ENCODE measurements at places on chromosomes 1 and 21.

DNA sequence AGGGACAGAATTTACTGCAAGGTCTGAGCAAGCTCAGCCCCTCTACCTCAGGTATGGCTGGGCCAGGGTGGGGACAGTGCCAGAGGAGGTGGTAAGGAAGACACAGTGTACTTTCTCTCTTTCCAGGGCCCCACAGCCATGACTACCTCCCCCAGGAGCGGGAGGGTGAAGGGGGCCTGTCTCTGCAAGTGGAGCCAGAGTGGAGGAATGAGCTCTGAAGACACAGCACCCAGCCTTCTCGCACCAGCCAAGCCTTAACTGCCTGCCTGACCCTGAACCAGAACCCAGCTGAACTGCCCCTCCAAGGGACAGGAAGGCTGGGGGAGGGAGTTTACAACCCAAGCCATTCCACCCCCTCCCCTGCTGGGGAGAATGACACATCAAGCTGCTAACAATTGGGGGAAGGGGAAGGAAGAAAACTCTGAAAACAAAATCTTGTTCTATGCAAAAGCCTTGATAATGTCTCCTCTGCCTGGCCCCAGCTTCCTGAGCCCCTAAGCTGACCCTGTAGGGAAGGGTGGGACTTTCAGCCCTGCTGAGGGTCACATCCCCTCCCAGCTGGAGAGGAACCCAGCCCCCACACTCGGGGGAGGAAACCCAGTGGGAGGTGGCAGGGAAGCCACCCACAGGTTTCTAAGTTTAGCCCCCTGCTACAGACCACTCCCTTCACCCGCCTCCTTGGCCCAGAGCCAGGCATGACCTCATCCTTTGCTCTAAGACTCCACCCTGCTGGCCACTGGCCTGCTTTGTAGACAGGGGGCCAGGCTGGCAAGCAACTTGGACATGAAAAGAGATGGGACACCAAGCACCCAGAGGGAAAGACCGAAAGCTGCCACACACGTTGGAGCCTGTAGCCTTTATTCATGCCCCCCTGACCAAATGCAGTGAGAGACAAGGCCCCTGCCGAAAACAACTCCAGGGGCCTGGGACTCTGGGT, 6.4 kb downstream of the RHOC start:
- DNase-seq: peak; percentile 94

- DNase-seq: no peak
Measured at GRCh38 chr1:225962440-225962975, 21.5 kb upstream of the LEFTY2 start.

- peak; percentile 47 for DNase-seq
Measured at GRCh38 chr21:38982096-38982495, 176.4 kb downstream of the ETS2 start.

DNA sequence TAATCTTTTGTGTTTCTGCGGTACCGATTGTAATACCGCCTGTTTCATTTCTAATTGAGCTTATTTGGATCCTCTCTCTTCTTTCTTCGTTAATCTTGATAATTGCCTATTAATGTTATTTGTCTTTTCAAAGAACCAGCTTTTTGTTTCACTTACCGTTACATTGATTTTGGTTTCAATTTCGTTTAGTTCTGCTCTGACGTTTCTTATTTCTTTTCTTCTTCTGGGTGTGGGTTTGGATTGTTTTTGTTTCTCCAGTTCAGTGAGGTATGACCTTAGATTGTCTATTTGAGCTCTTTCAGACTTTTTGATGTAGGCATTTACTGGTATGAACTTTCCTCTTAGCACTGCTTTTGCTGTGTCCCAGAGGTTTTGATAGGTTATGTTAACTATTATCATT, 9.4 kb downstream of the OR2M2 start:
- DNase-seq: no peak

DNA sequence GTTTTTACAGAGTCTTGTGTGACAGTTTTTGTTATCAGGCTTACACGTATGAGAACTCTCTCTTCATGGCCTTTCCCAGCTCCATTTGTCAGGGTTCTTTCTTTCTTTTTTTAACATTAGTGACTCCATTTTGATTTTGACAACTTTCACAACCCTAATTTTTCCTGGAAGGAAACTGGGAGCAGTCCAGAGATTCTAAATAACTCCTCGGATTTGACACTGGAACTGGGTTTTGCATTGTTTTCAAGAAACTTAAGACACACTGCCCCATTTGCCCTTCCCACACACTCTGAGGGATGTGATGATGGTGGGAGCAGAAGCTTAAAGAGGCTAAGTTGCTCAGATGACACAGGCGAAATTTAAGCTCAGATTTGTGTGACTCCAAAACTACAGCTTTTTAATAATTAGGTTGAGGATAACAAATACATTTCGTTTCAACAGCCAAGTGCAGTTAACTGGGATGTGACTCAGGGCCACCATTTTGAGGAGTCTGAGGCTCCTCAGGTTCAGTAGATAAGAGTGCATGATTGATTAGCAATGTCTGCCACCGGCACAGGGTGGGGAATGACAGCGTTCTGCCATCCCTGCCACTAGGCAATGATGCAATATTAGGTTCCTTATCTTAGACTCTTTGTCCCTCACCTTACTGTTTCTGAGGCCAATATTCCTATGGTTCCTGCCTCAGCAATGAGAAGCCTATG, 95.1 kb upstream of the ATP1A1 start:
- DNase-seq: no peak

DNA sequence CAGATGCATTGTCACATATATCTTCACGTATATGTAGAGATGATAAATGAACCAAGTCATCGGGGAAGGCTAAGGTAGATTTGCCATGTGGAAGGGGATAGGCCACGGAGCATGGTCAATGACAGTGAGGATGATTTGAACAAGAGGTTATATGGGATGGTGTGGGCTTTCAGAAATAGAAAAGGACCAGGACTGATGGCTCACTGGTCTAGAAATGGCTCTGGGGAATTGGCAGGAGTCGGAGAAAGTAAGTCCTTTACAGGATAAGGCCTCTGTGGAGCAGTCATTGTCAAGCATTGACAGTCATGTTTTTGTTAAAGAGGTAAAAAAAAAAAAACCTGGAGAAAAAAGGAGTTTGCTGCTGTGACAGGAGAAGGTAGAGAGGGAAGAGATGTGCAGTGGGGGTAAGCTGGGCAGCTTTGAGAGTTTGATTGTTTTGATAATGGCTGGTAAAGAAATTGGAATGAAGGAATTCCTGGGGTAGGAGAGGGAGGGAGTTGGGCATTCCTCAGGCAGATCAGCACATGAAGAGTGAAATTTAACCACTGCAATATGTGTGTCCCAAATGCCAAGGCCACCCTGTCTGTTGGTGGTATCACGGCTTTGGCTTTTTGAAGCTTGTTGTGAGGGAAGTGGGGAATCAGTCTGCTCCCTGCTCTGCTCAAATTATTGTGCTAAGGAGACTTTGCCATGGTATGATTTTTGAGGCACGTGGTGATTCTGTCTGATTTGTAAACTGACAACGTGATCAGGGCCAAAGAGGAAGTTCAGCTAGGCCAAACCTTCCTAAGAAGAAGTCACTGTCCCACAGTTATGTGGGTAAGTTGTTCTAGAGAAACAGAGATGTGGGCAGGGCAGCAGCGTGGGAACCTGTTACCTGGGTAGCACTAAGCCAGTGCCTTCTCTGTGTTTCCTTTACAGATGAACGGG, 26.0 kb downstream of the MACF1 start:
- DNase-seq: peak; percentile 51

- peak; percentile 67 for DNase-seq
Measured at GRCh38 chr1:230382001-230382491, 44.1 kb downstream of the PGBD5 start.

- DNase-seq: no peak
Measured at GRCh38 chr1:185425163-185425562, 108.1 kb upstream of the IVNS1ABP start.

DNA sequence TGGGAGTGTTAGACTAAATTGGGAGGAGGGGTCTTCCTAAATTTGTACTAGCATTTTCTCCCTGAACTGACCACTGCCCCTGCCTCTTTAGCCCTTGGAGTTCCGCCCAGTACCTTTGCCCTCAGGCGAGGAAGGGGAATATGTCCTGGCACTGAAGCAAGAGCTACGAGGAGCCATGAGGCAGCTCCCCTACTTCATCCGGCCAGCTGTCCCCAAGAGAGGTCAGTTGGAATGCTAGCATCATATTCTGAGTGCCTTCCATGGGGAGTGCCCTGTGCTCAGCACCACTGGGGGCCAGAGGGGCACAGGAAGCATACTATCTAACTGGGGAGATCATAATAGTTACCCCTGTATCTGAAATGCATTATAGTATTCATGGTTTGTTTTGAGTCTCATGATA, 10.7 kb downstream of the POLR3GL start:
- no peak for DNase-seq

DNA sequence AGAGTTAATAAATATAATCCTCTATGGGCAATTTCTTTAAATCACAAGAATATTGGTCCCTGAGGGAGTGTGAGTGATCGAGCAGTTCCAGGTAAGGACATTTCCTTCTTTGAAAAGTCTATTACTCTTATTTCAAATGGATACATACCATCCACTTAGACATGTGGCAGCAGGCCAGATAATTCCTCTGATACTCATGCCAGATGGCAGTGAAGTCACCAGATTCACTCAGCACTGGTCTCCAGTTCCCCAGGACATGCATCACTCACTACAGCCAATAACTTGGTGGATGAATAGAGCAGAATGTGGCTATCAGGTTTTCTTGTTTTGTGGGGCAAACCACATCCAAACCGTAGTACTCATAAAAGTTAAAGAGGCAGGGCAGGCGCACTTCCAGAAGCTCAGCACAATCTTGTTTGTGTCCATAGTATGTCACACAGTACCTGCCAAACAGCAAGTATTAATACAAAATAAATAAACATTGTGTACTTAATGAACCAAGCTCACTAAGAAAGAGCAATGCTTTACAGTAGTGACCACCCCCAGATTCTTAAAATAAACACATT, 74.2 kb upstream of the CD53 start:
- DNase-seq: no peak

DNA sequence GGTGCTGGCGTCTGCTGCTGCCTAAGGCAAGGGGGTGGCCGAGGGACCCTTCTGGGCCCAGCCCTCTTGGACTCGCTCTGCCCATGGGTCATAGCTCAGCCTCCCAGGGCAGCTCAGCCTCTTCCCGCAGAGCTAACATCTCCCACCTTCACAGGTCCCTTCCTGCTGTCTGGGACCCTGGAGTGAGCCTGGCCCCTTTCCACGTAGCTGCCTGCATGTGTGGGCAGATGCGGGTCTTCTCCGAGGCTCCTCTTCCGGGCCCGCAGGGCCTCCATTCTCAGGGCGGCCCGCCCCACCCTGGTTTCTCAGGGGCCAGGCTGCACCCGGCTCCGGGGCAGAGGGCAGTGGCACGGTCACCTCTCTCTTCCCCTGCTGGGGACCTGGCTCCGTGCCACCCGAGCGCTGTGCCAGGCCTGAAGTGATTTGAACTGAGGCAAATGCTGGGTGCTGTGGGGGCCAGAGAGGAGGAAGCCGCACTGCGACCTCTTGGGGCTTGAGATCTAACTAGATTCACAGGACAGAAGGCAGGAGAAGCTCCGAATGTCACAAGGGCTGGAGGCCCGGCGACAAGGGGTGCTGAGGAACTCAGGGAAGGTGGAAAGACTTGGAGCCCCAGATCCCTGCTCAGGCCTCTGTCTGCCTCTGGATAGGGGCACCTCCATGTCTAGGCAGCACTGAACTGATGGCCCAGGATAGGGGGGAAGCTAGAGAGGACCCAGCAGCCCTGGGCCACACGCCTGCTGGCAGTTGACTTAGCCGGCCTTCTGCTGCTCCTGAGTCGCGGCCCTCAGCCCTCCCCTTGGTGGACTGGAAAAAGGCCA, 40.7 kb downstream of the COQ8A start:
- DNase-seq: no peak

GRCh38 chr1:110638058-110638457, 31.9 kb upstream of the KCNA2 start:
- DNase-seq: no peak

DNA sequence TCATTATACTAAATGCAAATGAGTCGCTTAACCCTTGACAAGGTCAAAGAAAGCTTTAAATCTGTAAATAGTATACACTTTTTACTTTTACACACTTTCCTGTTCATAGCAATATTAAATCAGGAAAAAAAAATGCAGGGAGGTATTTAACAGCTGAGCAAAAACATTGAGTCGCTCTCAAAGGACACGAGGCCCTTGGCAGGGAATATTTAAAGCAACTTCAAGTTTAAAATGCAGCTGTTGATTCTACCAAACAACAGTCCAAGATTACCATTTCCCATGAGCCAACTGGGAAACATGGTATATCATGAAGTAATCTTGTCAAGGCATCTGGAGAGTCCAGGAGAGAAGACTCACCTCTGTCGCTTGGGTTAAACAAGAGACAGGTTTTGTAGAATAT, 62.7 kb downstream of the CAPN2 start:
- DNase-seq: no peak

GRCh38 chr1:3746830-3747521, 5.3 kb upstream of the CCDC27 start:
- peak; percentile 58 for DNase-seq

DNA sequence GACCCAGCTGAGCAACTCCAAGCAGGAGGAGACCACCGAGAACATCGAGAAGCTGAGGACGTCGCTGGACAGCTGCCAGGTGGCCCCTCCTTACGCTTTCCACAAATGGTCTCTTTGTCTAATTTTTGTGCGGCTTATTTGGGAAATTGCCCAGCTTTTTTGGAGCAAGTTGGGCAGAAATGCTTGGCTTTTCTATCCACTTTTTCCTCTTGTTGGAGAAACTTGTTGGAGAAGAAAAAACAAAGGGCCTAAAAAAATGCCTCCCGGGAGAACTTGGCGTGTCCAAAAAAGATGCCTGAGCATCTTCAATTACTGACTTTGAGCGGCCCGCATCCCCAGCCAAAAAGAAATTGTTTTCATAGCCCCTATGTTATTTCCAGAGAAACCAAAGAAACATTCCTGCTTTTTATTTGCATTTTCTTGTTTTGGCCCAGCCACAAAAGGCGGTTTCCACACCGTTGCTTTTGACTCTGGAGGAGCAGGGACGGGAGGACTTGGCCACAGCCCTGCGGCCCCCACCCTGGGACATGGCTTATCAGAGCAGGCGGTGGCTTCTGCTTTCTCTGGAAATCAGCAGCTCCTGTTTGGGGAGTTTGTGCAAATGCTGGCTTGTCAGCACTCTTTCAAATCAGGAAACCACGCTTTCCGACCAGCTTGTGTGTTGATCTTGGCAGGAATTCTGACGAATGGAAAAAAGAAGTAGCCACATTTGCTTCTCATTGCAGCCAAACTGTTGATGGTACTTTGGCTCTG, 81.2 kb upstream of the EFHD2 start:
- no peak for DNase-seq

GRCh38 chr1:235583511-235584001, 66.0 kb downstream of the GNG4 start:
- no peak for DNase-seq

Measured in kidney glomerular epithelial cell (primary cell).